ENCODE measurements at places on chromosomes 4 and X.

DNA sequence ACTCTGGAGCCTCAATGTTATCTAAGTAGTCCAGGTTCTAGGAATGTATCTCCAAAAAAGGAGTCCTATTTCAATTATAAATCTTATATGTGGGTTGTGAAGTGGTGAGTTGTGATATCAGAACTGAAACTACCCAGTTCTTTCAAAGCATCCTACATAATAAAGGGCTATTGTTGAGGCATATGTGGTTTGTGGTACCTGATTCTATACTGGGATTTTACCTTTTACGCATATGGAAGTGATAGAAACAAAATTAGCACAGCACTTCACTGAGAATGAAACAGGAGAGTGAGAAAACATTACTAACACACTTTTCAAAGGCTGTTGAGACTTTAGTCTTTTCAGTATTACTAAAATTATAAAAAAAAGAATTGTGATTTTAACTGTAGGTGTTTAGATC lies 417.7 kb upstream of the GALNT7 start:
- no peak for DNase-seq

DNA sequence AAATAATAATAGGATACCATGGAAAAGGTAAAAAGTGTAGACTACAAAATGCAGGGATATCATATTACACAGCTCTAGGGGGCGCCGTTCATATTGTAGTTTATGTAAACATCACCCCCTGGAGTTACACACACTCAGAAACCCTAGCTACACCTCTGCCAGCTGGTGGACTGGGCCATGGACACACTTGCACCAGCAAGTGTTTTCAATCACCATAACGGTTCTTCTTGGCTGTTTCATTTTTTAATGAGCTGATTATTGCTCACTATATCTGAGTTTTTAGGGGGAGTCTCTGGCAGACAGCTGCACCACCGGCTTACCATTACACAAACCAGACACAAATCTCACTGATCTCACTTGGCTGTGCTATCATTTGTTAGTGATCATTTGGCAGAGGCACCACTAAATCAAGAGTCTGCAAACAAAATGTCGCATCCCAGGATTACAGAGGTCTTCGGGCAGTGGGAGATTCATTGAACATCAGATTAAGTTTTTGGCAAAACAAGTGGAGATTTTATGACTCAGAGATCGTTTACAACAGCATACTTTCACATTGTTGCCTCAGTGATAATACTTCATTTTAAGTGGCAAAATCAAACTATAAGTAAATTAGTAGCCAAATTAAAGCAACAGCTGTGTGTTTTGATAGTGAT lies 185.7 kb downstream of the UNC5C start:
- DNase-seq, result peak; percentile 54

- DNase-seq, result no peak
These were observed 115.8 kb downstream of the NAA11 start for GRCh38 chr4:79209822-79210635.

DNA sequence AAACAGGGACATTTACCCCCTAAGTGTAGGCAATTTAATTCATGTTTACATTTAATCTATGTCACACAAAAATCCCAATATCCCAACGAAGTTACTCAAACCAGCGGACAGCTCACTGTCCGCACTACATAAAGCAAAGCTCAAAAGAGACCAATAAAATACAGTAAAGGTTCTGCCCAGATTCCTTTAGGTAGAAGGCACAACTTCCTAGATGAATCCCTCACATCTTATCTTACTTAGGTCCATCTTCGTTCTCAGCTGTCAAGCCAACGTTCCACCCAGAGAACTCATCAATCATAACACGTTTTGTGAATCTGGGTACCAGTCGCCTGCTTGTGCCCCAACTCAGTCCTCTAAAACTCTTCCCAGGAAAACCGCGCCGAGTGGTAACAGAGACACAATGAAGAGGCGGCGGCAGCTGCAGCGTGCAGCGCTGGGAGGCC lies 1.7 kb downstream of the HNRNPDL start:
- no peak for DNase-seq

GRCh38 chr4:78120144-78120880 lies 63.2 kb downstream of the FRAS1 start:
- DNase-seq, result no peak

GRCh38 chr4:173119818-173120217 lies 48.8 kb upstream of the GALNT7 start:
- DNase-seq, result no peak

- no peak for DNase-seq
These were observed 30.2 kb upstream of the TSPAN5 start for GRCh38 chr4:98688411-98689290.

GRCh38 chrX:28659269-28659668 lies 72.0 kb downstream of the IL1RAPL1 start:
- no peak for DNase-seq

- no peak for DNase-seq
These were observed 1215.8 kb downstream of the RAPGEF2 start for GRCh38 chr4:160318567-160319220.

DNA sequence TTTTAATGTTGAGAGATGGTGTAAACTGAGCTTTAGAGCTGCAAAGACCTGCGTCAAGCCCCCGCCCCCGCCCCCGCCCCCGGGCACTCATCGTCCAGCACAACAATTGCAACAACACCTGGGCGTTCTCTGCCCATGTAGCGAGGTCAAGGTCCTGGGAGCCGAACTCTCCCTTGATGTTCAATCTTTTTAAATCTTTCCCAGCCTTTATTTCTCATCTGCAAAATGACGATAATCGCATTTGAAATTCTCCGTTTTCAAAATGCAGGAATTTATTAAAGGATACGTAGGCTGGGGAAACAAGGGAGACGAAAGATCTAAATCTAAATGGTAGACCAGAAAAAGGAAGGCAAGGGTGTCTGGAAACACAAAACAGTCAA lies 648 bp upstream of the MSMO1 start:
- DNase-seq, result peak; percentile 54

GRCh38 chr4:165288639-165289422 lies 38.6 kb upstream of the MSMO1 start:
- DNase-seq, result no peak
